Activated naive CD4-positive, alpha-beta T cell (primary cell): ENCODE measurements at places on chromosomes 5 and 9.

- no peak for DNase-seq
These were observed 38.1 kb upstream of the SPATA31D4 start for GRCh38 chr9:81890104-81890503.

DNA sequence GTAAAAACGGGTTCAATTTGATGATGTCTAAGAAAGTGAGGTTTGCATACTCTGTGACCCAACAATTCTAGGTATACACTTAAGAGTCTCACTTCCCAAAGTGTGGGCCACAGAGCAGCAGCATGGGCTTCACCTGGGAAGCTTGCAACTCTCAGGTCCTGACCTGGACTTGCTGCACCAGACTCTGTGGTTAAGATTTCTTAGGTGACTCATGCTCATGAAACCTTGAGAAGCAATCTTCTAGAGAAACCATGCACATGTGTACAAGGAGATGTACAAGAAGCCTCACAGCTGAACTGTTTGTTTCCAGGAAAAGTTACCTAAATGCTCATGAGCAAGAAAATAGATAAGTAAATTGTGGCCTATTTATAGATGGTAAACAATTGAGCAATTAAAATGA, 30.0 kb downstream of the DNAJC21 start:
- DNase-seq, result no peak

- DNase-seq, result no peak
These were observed 555.0 kb downstream of the PRR16 start for GRCh38 chr5:121019106-121019505.

DNA sequence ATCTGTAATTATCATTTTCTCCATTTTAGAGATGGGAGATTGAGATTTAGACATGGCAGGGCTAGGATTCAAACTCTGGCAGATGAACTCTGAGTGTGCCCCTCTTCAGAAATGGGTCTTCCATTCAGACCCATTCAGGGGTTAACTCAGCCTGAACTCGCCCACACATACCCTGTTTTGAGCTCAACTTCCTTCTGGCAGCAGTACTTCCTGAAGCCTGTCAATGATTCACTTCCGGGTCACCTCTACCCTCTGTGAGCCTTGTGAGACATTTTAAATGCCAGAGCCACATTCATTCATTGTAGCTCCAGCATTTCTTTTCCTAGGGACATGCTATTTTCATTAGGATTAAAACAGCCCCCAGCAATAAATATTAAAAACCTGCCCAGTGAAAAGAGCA, 209.3 kb upstream of the SLC24A2 start:
- no peak for DNase-seq

GRCh38 chr5:31291323-31291854, 97.9 kb downstream of the CDH6 start:
- DNase-seq, result no peak

GRCh38 chr5:147216552-147217154, 18.2 kb upstream of the STK32A start:
- DNase-seq, result no peak

DNA sequence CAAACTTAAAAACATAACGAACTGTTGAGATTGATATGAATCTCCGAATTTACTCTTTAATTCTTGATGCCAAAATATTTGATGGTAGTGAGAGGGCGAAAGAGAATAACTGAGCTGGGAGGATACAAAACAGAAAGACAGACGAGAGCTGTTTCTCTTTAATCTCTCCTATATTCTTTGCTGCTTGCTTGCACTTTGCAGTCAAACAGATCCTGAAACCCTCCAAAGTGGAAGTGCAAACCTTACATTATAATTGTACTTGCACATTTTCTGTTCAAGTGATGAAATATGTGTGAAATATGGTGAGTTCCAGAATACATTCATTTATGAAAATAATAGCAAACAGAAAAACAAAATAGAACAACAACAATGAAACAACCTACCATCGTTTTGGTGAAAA, 63.8 kb downstream of the PAM start:
- DNase-seq, result no peak

DNA sequence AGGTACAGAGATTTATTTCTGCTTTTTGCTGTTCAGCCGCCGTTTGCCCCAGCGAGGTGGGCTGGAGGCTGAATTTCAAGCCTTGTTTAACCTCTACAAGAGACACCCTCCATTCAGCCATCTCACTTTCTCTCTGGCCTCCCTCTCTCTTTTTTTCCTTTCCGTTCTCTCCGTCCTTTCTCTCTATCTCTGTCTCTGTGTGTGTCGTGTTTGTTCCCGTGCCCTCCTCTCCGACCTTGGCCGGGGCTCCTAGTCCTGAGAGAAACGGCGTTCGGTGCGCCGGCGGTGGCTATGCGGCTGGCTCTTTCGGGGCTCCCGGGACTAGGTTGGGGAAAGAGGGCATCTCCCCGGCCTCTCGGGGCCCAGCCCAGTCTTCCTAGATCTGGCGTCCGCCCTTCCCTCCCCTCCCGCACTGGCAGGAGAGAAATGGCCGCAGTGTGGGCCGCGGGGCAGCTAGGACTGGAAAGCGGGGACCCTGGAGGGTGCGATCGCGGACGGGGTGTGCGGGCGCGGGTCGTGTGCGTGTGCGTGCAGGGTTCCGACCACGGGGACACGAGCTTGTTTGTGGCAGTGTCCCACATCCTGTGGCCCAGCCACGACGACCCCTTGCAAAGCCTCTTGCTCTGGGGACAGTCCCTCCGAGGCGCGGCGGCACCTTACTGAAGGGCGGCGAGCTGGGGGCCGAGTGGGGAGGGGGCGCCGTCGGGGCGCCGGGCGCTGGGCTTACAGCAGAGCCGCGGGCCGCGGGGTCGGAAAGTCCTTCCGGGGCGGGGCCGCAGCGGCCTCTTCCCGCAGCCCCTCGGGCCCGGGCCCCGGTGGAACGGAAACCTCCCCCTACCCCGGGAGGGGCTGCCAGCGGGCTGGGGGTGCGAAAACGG, 5.7 kb downstream of the LHX2 start:
- no peak for DNase-seq

DNA sequence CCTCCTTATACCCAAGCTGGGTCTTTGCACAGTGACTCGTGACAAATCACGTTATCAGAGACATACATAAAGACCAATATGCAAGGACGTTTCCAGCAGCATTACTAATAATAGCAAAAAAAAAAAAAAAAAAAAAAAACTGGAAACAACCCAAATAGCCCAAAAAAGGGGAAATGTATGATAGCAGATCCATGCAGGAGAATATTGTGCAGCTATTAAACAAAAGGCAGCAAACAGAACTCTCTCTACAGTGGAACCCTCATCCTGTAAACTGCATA, 37.7 kb downstream of the C5orf15 start:
- DNase-seq, result no peak

- no peak for DNase-seq
These were observed 15.2 kb upstream of the HMHB1 start for GRCh38 chr5:143796753-143797152.

DNA sequence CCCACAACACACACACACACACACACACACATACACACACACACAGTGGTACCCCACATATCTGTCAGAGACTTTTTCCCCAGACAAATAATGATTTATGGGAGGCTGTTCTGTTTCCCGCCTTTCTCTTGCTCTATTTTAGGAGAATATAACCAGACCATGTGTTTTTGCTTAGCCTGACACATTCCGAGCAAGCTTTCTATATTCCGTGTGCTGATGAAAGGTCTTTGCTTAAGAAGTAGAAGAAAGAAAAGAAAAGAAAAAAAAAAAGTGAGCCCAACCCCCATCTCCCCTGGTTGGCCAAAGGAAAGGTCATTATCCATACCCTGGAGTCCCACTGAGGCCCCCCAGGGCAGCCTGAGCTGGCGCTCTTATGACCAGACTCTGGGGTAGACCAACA, 338.6 kb downstream of the SLIT3 start:
- DNase-seq, result no peak

DNA sequence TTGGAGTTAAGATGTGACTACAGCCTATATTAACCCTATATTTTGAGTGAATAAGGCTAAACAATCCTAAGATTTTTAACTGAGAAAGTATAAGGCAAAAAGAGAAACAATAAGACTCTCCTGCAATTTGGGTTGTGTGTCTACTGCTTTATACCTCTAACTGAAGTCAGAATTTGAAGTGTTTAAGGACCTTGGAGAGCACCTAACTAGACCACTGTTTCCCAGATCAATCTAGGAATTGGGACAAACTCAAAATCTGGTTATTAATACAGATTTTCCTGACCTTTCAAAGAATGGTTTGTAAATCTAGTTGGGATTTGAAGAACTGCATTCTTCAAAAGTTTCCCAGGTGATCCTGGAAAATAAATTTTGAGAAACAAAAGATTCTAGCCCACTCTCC, 42.1 kb downstream of the GABRA1 start:
- no peak for DNase-seq

DNA sequence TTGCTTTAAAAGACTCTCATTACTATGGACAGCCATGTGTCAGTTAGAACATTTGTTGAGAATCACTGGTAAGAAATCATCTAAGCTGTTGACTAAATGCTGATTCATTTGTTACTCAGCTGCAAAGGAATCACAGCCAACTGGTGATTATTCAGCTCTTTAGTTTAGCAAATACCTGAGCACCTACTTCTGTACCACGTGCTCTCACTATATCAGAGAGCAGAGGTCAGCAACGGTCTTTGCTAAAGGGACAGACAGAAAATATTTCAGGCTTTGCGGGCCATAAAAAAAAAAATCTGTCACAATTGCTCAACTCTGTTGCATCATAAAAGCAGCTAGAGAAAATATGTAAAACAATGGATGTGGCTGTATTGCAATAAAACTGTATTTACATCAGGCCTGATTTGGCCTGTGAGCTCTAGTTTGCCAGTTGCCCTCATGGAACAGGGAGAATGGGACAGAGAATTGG, 377.6 kb downstream of the DNAH5 start:
- DNase-seq, result no peak

DNA sequence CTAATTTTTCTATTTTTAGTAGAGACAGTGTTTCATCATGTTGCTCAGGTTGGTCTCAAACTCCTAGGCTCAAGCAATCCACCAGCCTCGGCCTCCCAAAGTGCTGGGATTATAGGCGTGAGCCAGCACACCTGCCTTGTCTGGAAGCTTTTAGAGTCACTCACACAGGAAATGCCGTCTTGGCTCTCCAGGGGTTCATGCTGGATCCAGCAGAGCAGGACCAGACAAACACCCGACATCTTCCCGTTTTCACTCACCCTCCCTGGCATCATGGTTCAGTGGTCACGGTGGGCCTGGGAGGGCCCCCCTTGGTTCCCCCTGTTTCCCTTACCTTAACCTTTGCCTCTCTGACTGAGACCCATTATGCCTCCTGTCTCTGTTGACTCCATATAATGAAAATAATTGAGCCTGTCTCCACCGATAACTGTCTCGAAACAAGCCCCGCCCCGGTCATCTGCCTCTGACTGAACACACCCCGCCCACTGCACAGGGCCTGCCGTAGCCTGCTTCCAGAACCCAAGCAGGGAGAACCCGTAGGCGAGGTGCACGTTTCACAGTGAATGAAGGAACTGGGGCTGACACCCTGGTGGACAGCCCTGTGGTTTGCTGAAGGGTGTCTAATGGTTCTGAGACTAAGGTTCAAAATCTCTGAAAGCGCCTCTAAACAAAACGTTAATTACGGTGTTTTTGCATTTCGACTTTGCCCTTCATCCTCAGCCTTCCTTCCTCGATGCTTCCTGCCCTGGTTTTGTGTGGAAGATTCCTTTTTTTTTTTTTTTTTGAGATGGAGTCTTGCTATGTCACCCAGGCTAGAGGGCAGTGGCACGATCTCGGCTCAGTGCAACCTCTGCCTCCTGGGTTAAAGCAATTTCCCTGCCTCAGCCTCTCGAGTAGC, 39.7 kb upstream of the SPRY4 start:
- DNase-seq, result no peak

- no peak for DNase-seq
These were observed 64.4 kb downstream of the PPARGC1B start for GRCh38 chr5:149794487-149794971.

GRCh38 chr9:120978987-120979386, 52.4 kb upstream of the TRAF1 start:
- DNase-seq, result no peak

- DNase-seq, result no peak
These were observed 15.6 kb downstream of the RALGDS start for GRCh38 chr9:133105461-133105770.

DNA sequence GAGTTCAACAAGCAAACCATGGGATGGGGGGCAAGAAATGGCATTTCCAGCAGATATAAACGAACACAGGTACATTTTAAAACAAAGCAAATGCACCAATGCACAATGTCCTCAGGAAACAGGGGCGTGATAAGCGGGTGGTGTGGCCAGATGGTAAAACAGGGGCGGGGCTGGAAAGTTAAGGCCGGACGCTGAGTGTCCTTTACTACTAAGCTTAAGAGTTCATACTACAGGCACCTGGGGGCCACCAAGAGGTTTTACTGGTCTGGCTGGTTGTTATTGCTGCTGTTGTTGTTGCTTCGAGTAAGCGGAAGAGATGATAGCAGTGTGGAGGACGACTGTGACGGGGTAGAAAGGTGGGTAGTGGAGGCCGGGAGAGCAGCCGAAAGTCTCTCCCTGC, 99.8 kb downstream of the ATPSCKMT start:
- no peak for DNase-seq

DNA sequence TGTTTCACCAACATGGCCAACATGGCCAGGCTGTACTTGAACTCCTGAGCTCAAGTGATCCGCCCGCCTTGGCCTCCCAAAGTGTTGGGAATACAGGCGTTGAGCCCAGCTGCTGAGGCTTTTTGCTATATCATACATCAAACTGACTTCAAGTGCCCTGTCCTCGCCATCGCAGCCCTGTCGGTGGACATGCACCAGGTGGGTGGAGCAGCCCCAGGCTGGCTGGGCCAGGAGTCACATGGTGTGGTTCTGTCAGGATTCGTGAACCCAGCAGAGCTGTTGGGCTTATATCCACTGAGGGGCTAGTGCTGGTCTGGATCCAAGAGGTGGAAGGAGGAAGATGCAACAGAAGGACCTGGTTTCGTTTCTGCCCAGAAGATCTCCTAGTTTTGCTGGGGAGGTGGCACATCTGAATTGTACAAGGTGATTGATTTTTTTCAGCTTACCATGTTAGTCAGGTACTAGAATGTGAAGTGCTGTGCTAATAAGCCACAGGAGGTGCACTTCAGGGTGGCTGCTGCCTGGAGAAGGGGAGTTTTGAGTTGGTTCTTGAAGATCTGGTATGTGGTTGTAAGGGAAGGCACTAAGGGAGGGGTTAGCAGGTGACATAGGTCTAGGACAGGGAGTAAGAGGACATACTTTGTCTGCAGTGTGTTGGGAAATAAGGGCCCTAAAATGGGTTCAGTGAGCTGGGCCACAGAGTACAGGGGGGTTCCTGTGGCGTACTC, 16.1 kb downstream of the PCBD2 start:
- no peak for DNase-seq

GRCh38 chr5:136242136-136242535, 49.2 kb upstream of the SMIM32 start:
- no peak for DNase-seq

- DNase-seq, result no peak
These were observed 3.7 kb upstream of the NIPAL4 start for GRCh38 chr5:157456301-157456700.

GRCh38 chr9:111076519-111076918, 38.2 kb upstream of the LPAR1 start:
- DNase-seq, result no peak

DNA sequence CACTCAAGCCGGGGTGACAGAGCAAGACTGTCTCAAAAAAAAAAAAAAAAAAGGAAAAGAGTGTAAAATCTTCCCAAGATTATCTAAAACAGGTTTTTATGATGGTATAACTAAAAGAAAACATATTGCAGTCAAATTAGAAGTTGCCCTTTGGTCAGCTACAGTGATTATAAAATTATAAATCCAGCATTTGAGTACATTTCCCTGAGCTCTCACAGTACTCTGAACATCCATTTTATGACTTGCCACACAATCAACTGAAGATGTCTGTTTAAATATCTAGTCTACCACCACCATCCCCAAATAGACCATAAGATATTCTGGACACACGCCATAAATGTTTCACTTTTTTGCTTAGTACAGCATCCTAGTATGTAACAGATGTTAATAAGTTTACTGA, 77.0 kb downstream of the CSF2 start:
- no peak for DNase-seq
